Stimulated activated CD4-positive, alpha-beta T cell treated with anti-CD3 and anti-CD28 coated beads, Interleukin-12 subunit alpha, Interleukin-12 subunit beta, amount 100 ng/mL, for 4 hours (primary cell): ENCODE measurements at places on chromosomes 7 and 10.

GRCh38 chr10:60197206-60197605, 192.5 kb downstream of the ANK3 start:
- no peak for DNase-seq

- DNase-seq: no peak
These were observed 39.5 kb downstream of the ZNF117 start for GRCh38 chr7:64951250-64951848.

DNA sequence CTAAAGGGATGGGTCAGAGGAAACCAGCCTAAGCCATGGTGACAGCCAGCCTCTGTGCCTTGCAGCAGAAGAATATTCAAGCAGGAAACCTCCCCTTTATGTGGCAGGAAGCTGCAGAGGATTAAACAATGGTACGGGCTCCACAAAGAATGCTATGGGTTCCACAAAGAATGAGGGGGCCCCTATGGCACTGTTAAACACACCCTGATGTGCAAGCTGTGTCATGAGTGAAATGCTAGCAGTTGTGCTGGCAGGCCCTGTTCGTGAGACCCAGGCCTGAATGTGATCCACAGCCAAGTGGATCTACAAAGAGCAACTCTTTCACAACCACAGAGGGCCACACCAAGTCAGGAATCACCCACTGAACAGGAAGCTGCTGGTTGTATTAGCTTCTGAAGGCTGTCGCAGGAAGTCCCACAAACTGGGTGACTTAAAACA, 68.9 kb downstream of the MYOF start:
- no peak for DNase-seq

GRCh38 chr7:107274506-107274905, 105.7 kb downstream of the HBP1 start:
- DNase-seq: no peak

GRCh38 chr10:34364253-34365037, 450.7 kb downstream of the PARD3 start:
- DNase-seq: no peak

GRCh38 chr7:117041007-117041406, 87.7 kb downstream of the ST7 start:
- no peak for DNase-seq

- DNase-seq: no peak
These were observed 234.2 kb upstream of the LRRN3 start for GRCh38 chr7:110856704-110857103.

DNA sequence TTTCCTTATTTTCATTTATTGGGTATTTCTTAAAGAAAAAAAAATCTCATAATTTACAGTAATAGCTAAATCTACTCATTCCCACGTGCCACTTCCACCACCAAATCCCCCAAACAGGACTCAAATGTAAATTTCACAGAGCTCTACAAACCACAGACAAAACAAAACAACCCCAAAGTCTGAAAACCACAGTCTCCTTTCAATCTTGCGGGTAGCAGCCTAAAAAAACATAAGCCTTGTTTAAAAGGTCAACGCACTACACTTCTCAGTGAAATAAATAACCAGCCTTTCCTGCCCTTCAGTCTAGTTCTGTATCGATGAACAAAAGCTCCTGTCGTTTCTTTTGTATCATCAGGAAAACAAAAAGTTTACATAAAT, 121.8 kb upstream of the AFAP1L2 start:
- DNase-seq: no peak

GRCh38 chr7:11591943-11592342, 240.1 kb downstream of the THSD7A start:
- DNase-seq: no peak

- no peak for DNase-seq
These were observed 98.0 kb upstream of the FAM20C start for GRCh38 chr7:94251-94801.

DNA sequence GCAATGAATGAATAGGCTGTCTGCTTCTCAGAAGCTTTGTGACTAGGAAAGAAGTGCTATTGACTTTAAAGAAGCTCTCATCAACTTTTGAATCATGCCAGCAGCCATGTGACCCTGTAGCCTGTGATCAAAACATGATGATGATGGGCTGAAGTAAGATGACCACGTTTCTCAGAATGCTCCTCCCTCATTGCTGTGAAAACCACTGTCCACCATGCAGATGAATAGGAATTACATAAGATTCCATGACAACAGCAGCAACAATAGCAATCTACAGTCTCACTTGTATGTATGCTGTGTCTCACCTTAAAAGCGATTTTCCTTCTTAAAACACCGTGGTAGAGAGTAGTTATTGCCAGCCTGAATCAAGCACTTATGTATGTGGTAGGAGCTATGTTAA, 228.4 kb downstream of the TRIL start:
- no peak for DNase-seq

DNA sequence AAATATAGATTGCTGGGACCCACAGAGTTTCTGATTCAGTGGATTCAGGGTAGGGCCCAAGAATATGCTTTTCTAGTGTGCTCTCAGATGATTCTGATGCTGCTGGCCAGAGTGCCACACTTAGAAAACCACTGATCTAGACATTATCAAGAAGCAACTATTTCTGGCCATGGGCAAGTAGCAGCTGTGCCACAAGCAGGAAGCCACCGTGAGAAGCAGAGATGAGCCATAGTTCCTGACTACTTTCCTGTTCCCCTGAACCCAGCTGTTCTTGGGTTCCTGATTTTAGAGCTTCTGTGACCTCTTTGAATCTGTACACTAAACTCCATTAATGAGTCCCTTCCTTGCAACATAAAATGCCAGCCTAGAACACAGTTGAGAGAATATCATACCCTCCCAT, 38.1 kb upstream of the PIK3AP1 start:
- DNase-seq: no peak

- DNase-seq: no peak
These were observed 23.5 kb downstream of the NRG3 start for GRCh38 chr10:81898518-81898917.

DNA sequence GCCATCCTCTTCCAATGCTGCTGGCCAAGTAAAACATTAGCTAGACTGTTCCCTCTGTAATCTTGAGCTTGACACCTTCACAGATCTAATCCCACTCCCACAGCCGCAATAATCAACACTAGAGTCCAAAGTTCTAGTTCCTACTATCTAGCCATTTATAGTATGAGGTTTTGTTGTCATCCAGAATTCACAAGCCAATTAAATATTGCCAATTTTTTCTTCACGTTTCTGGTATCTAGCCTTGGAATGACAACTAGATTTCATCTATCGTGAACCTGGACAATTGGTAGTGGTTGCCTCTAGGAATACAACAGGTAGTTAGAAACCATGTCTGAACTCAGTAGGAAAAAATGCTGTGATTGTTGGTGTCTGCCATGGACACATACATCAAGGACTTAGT, 10.4 kb downstream of the WASL start:
- no peak for DNase-seq

- DNase-seq: no peak
These were observed 1.1 kb downstream of the CYP26A1 start for GRCh38 chr10:93074597-93075368.

DNA sequence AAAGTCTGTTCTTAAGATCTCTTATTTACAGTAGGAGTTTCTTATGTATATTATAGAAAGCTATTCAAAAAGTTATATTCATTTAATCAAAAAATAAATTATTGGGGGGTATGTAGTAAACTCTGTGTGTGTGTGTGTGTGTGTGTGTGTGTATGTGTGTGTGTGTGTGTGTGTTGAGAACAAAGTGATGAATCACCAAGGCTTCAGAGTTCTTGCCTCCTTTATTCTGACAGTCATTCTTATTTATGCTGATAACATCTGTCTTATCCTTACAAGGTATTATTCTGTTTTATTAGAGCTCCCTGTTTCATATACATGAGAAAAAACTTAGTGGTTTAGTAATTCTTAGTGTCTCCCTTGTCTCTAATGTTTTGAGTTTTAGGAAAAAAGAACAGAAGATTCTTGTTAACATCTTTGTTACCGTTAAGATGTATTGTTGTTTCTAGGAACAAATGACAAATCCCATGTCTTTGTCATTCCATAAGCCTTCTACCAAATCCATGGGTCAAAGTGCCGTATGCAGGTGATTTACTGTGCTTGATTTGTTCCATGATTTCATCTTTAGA, 424.0 kb downstream of the EXOC4 start:
- no peak for DNase-seq

DNA sequence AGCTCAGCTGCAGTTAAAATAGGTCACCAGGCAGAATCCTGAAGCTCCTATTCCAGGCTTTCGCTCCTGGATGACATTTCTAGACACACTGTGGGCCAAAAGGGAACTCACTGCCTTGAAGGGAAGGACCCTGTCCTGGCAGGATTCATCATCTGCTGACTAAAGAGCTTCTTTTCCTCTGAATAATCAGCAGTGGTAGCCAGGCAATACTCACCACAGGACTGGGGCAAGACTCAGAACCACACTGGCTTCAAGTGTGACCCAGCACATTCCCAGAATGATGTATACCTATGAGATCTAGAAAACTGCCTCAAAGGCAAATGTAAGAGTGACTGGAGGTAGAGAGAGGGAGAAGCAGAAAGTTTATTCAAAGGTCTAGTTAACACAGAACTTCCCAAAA, 29.5 kb upstream of the EBF3 start:
- no peak for DNase-seq

- DNase-seq: no peak
These were observed 42.7 kb upstream of the SMARCD3 start for GRCh38 chr7:151291206-151291605.

GRCh38 chr10:95266674-95267095, 24.1 kb downstream of the PDLIM1 start:
- DNase-seq: no peak

GRCh38 chr7:44583146-44583865, 1.3 kb upstream of the TMED4 start:
- DNase-seq: no peak

DNA sequence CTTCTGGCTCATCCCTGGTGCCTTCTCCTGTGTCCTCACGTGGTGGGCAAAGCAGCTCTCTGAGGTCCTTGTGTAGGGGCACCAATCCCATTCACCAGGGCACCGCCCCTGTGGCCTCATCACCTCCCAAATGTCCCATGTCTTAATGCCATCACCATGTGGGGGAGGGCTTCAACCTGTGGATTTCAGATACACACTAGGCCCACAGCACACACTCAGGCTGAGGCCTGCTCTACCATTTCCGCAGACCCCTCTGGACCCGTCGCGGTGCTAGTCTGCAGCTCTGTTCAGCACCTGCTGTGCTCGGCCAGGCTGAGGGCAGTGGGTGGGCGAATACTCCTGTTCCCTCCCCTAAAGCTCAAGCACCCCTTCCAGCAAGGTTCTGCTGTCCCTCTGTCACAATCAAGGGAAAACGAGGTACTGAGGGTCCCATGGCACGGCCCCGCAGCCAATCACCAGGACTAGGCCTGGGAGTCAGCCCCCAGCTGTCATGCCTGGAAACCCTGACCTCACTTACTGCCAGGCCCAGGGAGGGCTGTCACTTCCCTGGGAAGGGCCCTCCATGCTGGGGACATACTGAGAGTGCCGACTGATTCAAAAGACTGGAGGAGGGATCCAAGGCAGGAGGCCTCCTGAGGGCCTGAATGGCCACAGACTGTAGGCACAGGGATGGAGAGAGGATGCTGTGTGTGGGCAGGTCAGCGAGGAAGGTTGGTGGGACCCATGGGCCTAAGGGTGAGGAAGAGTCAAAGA, 123.8 kb upstream of the RET start:
- DNase-seq: no peak

GRCh38 chr7:15334536-15335263, 227.1 kb downstream of the AGMO start:
- no peak for DNase-seq
